ENCODE measurements at places on chromosomes 7 and 10.

- no peak for DNase-seq
These were observed 1.2 kb upstream of the SLC13A4 start for GRCh38 chr7:135729230-135729629.

DNA sequence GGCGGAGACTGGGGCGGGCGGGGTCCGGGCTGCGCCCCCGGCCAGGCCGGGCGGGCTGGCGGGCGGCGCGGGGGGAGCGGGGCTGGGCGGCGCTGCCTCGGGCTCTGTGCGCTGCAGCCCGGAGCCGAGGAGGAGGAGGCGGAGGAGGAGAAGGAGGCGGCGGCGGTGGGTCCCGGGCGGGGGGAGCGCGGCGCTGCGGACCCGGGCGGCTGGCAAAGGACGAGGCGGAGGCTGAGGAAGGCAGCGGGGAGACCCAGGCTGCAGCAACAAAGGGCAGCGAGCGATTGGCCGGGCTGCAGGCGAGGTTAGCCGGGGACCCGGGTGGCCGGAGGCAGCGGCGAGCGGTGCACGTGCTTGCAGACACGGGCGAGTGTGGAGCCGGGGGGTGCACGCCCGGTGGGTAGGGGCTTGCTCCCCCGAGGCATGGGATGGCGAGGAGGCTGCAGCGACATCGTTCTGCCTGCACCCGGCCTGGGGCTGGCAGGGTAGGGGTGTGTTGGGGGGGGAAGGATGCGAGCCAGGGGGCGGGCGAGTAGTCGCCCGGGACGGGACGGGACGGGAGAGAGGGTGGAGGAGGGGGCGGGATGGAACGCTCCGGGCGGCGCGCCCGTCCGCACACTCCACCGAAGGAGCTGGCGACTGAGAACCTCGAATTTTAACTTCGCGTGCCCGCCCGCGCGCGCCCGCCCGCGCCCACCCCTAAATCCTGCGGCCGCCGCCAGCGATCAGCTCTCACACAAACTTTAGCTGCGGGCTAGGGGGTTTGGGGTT lies 844 bp upstream of the KAT6B start:
- no peak for DNase-seq

GRCh38 chr10:132637477-132638129 lies 100.0 kb downstream of the INPP5A start:
- peak; percentile 2 for DNase-seq

GRCh38 chr7:156652886-156653568 lies 12.5 kb downstream of the RNF32 start:
- DNase-seq: no peak

- no peak for DNase-seq
These were observed 144.6 kb upstream of the TMEM106B start for GRCh38 chr7:12066521-12066920.

DNA sequence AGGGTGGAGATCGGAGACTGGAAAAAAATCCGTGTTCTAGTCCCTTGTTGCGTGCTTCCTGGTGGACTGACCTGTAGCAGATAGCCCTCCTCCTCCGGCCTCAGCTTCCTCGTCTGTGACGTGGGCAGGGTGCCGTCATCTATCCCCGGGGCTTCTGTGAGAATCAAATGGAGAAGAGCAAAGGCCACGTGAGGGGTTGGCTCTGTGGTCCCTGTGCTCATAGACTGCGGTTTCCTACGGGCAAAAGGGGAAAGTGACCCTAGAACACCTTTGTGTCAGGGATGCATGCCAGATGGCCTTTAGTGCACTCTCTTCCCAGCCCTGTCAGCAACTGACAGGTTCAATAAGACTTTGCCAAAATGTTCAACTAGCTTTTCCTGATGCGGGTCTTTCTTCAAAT lies 33.7 kb downstream of the GRK5 start:
- DNase-seq: no peak

DNA sequence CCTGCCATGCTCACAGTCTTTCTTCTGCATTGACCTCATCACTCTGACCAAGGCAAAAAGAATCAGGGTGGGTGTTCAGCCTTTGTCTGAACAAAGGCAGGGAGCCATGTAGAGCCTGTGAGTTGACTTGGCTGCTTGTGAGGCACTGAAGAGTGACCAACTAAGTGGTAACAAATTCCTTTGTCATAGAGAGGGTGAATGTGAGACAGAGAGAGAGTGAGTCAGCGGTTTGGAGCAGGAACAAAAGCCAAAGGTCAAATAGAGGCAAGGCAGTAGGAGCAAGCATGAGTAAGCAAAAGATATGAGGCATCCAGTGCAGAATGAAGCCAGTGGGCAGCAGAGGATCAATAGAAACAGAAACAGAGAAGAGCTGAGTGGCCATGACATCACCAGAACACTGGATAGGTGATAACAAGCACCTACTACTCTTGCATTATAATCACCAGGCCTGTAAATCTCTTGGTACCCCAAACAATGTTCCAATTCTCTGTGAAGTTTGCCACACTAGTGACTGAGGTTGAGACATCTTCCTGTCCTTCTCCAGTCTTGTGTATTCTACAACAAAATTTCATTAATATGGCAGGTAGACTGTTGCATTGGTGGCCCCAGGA lies 116.2 kb upstream of the LAMB4 start:
- peak; percentile 60 for DNase-seq

GRCh38 chr7:110921595-110922151 lies 169.3 kb upstream of the LRRN3 start:
- no peak for DNase-seq

DNA sequence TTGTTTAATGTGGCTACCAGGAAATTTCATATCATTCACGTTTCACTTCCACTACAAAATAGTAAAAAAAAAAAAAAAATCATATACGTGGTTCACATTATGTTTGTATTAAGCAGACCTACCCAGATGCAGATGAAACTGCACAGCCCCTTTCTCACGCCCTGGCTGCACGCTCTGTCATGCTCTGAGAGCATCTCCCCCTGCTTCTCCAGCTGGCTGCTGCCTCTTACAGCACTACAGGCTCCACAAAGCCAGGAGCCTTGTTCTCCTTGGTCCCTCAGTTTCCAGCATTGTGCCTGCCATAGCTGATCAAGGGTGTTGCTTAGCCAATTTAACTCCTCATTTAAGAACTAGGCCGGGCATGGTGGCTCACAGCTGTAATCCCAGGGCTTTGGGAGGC lies 6.9 kb upstream of the GPNMB start:
- DNase-seq: no peak

DNA sequence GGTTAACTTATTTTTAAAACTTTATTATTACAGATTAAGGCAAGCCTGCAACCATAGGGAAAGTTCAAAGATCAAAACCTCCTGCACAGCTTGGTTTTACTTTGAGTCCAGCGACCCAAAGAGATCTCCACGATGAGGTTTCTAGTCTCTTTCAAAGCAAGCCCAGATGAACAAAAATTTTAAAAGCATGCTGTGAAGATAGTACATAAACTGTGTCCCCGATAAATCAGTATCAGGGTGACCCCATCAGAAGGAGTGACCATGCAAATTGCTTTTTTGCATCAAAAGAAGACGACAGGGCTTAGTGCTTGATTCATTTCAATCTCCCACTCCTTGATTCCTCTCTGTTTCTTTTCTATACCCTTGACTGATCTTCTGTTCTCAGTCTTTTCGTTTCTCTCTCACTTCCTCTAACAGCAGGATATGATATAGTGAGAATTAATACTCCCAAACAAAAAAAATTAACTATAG lies 16.0 kb upstream of the DNTT start:
- DNase-seq: no peak

GRCh38 chr10:17144757-17145156 lies 15.1 kb upstream of the CUBN start:
- no peak for DNase-seq

GRCh38 chr10:72320676-72321247 lies 34.0 kb downstream of the DNAJB12 start:
- DNase-seq: peak; percentile 17

DNA sequence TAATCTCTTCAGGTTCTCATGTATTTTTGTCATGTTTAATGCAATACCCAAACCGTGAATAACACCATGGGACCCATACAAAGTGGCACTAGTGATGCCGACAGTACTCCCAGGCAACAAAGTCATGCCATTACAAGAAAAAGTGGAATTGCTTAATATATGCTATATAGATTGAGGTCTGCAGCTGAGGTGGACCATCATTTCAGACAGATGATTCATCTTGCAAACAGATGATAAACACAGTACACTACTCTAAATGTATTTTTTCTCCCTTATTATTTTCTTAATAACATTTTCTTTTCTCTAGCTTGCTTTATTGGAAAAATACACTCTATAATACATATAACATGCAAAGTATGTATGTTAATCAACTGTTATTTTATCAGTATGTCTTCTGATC lies 14.6 kb upstream of the PCDH15 start:
- no peak for DNase-seq

DNA sequence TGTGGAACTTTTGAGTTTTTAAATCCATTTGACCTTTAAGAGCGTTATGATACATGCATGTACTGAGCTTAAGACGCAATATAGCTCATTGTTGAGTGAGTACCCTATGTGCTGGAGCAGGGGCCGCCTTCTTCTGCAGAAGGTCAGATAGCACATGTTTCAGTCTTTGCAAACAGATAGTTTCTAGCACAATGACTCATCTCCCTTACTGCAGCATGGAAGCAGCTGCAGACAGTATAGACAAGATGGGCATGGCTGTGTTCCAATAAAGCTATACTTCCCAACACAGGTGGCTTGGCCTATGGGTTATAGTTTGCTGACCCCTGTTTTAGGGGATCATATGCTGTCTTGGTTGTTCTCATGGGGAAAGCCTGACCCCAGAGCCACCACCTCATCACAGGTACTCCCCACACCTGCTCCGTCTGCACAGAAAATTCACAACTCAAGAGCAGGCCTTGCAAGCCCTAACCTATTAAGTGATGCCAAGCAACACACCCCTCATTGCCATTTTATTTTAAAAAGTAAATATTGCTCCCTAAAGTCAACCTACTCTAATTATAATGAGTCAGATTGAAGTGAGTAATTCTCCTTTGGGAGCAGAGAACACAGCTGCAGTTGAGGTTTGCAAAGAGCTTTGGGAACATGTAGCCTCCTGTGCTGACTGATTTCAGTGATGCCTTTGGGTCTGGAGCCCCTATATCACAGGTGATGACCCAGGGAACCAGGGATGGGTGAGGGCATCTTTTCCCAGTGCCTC lies 330.1 kb downstream of the PAXIP1 start:
- DNase-seq: no peak

GRCh38 chr10:30816820-30817171 lies 187.2 kb upstream of the LYZL2 start:
- DNase-seq: no peak

DNA sequence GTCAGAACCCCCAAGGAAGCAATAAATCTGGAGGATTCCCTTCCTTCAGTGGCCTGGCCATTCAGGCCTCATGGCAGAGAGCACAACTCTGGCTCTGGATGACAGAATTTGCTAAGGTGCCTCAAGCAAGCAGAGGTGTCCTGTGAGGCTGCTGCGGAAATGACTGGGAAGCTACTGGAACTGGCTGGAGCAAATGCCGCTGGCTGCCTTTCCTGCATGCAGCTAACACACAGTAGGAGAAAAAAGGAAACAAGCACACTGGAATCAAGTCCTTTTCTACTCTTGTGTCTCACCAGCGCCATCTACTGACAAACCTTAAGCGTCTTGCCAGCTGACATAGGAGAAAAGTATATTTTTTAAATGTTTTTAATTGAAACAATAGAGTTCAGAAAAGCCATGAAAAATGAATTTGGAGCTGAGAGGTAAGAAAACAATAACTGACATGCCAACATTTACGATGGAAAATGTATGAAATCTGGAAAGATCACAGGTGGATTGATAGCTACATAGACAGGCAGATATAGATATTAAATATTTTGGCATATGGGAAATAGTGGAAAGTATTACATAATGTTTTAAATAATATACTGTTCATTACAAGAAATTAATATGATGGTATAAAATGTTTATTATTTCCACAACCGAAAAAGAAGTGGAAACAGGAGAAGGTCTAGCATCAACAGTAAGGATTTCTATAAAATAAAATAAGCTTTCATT lies 951.6 kb downstream of the ANKRD7 start:
- no peak for DNase-seq

Data from DMS79 treated with DMSO at 0.1 percent for 48 hours (cell line).